ENCODE measurements at places on chromosomes 2 and 18. TPM values are rescaled to one million over a fixed set of nuclear protein-coding genes. Genes with fewer than 3 reads are reported as not detected.

The IL36G gene
- total RNA-seq, result not detected

The POTEJ gene
- total RNA-seq, result not detected

The PLCL1 gene
- 26.2 TPM for total RNA-seq

The SPR gene
- total RNA-seq, result 26.1 TPM

The SERPINB2 gene
- 9.3 TPM for total RNA-seq

The SETBP1 gene
- total RNA-seq, result 39.3 TPM

The PCARE gene
- total RNA-seq, result not detected

The UGT1A8 gene
- total RNA-seq, result not detected

The POTEI gene
- not detected for total RNA-seq

The SLC39A10 gene
- total RNA-seq, result 13.1 TPM

The POTEF gene
- not detected for total RNA-seq

The FARP2 gene
- total RNA-seq, result 48.1 TPM

GRCh38 chr2:224160917-224161316 is 121.8 kb upstream of the SERPINE2 start:
- no peak for DNase-seq

DNA sequence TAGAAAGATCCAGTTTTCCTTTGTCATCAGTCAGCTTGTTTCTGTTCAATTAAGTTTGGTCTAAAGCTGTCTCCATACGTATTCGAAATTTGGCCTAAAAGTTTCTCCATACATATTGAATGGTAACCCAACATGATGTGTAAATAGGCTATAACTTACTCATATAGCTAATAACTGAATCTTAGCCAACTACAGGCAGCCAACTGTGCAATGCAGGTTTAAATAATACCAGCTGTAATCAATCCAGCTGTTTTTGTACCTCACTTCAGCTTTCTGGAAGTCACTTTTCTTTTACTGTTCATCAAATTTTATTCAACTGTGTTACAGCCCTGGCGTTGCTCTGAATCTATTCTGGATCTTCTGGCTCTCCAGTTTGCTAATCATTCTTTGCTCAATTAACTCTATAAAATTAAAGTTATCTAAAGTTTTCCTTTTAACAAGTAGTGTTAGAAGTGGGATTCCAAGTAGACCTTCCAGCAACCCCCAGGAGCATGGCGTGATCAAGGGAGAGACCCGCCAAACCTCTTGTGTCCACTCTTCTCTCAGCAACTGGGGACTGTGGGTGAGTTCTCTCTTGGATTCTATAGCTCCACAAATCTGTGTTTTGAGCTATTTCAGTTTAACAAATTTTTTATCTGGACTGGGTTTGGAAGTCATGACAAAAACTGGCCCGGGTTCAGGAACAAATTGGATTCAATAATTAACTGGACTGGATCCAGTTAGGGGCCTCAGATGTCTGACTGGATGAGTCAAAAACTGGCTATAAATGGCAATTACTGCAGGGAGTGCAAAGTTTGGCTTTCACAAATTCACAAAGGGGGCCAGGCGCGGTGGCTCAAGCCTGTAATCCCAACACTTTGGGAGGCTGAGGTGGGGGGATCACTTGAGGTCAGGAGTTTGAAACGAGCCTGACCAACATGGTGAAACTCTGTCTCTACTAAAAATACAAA is 329.7 kb upstream of the ST6GAL2 start:
- no peak for DNase-seq

DNA sequence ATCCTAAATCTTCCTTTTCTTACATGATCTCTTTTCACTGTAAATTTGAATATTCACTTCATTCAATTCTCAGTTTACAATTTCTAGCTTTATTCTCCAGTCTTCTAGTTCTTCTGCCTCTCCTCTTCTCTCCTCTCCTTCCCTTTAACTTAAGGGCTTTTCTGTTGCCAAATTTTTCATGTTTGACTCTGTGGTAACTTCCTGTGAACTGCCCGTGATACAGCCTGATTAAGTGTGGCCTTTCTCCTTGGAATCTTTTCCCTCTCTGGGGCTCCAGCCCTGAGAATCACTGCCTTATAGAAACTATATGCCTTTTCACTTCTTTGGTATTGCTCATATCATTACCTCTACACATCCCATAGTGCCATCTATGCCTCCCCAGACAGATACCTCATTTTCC is 1923.8 kb upstream of the CELF4 start:
- DNase-seq, result no peak

- no peak for DNase-seq
Measured at GRCh38 chr2:177589186-177589585, 196.6 kb downstream of the AGPS start.

- no peak for DNase-seq
Measured at GRCh38 chr2:191866675-191867506, 20.0 kb upstream of the CAVIN2 start.

GRCh38 chr2:200736646-200737274 is 75.0 kb upstream of the BZW1 start:
- no peak for DNase-seq

- no peak for DNase-seq
Measured at GRCh38 chr2:61006486-61007105, 10.9 kb upstream of the PEX13 start.

GRCh38 chr18:36302676-36303075 is 5.2 kb downstream of the FHOD3 start:
- DNase-seq, result no peak

GRCh38 chr2:71546777-71547281 is 93.5 kb downstream of the DYSF start:
- no peak for DNase-seq

DNA sequence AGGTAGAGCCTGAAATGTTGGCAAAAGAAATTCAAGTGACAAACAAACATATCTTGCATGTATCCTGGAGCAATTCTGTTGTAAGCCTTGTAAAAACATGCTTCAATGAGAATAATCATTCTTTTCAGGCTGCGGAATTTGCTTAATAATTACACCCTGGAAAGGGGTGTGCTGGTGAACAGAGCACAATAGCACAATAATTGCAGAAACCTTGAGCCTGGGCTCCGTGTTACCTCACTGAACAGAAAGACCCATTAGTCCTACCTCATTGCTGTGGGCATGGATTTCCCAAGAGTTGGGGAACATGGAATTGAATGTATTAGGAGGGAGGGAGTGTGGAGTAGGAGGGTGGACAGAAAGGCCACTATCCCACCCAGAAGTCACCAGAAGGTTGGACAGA is 168.0 kb upstream of the ALKAL2 start:
- no peak for DNase-seq

DNA sequence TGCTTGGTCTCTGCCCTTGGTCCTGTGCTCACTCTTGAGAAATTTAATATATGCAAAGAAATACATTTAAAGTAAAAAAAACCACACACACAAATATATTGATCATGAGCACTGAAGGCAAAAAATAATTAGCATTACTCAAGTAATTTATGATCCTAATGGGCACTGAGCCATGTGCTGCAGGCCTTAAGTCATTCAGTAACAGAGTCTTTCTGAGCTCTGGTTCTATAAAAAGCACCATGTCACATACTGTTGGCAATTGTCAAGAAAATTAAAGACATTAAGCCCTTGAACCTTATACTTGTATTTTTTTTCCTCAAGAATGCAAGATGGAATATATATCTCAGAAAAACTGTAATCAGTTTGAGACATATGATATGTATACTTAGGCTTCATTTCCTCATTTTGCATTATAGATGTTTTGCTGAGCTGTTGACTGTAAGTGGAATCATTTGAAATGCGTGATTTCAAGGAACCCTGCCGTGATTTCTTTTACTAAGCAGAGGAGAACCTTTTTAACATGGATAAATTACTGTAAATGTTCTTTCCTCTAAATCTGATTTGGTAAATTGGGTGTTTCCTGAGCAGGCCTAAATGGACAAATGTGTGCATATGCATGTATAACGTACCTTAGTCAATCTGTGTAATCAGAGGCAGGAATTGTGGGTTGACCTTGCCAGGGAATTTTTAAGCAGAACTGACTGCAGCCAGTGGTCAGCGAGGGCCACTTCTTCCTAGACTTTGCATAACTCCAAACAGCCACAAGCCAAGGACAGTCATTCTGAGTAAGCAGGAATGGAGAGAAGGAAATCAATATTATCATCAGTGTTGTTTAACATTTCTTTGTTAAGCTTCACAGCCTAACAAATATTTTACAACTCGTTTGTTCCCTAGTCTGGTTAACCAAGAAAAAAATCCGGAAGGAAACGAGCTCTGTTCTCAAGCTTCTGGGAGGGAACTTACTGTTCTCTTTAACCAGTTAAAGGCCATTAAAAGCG is 191.5 kb upstream of the ATP5MC3 start:
- no peak for DNase-seq

DNA sequence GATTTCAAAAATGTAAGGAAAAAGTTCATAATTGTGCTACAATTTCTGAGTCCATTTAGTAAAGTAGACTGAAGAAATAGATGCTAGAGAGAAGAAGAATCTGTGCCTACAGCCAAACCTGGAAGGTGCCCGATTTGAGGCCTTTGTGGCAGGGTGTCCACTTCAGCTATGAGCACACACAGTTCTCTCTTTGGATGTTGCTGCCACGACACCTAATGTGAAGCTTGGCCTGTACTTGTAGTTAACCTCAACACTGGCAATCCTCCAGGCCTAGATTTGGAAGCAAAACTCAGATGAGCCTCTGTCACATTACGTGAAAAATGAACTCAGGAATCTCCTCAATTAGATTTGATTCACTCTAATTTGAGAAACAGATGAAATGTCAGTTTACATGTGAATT is 90.1 kb upstream of the LRP1B start:
- DNase-seq, result no peak

DNA sequence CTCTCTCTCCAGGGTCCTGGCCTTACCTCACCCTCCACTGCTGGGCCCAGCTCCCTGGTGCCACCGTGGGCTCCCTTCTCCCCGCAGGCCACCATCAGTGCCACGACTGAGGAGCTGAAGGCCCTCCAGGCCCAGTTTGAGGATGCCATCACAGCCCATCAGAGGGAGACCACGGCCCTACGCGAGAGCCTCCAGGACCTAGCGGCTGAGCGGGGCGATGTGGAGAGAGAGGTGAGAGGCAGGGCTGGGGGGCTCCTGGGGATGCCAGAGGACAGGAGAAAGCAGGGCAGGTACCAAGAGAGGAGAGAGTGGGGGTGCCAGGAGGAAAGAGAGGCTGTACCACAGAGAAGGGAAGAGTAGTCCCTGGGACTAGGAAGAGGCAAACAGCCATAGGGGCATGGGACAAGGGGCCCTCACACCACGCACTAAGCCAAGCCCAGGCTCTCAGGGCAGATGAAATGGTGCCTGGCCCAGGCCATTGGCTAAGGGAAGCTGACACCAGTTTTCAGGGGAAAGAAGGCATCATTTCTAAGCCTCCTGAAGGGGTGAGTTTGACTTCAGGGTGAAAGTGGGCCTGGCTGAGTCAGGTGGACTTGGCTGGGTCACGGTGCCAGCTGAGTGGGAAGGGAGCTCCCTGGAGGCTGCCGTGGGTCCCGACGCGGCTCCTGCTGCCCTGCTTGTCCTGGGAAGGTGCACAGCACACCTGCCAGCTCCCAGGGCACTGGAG is 39.0 kb upstream of the SNED1 start:
- no peak for DNase-seq

DNA sequence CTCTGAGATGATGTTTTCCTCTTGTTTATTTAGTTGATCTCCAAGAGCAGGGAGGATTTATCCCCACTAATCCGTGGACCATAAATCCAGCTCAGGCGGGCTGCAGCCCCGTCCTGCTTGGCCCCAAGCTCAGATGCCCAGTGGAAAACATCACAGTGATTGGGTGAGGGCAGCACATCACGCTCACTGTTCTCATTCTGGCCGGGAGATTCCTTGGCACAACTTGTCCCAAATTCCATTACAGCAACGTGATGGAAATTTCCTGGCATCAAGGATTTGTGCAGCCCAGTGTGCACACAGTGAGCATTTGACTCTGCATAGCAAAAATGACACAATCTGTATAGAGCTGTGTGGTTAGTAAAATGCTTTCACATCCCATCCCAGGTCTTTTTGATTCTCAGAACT is 96.8 kb downstream of the VAPA start:
- DNase-seq, result peak; percentile 45

- no peak for DNase-seq
Measured at GRCh38 chr2:217995731-217996231, 7.0 kb downstream of the TNS1 start.

GRCh38 chr2:204590063-204590462 is 44.8 kb downstream of the PARD3B start:
- DNase-seq, result no peak

DNA sequence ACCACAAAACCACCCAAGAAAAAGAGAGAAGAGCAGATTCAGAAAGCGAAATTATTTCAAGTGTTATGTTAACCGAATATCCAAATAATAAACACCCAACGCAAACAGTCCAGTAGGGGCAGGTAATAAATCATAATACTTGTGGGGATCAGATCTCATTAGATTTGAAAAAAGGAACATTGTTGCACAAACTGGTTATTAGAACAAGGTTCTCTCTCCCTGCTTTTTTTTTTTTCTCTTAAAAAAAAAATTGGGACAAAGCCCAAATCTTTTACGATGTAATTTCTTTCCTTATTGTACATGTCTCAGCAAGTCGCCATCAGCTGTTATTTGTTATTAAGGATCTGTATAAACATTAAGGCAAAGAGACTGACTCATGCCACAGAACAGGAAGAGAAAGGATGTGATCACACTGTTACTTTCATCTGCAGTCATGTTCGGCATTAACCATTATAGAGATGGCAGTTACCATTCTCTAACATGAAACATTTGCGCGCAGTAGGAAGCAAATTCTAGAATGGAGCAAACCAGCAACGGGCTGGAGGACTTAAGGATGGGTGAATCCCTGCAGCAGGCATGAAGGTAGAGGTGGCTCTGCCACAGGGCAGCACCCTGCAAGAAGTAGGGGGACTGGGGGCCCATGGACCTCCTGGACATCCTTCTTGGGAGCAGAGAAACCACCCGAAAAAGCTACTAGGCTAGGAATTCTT is 42.0 kb downstream of the EPHA4 start:
- no peak for DNase-seq

GRCh38 chr18:5961828-5962150 is 66.5 kb upstream of the TMEM200C start:
- DNase-seq, result no peak

GRCh38 chr2:237533668-237534161 is 32.7 kb upstream of the PRLH start:
- no peak for DNase-seq

DNA sequence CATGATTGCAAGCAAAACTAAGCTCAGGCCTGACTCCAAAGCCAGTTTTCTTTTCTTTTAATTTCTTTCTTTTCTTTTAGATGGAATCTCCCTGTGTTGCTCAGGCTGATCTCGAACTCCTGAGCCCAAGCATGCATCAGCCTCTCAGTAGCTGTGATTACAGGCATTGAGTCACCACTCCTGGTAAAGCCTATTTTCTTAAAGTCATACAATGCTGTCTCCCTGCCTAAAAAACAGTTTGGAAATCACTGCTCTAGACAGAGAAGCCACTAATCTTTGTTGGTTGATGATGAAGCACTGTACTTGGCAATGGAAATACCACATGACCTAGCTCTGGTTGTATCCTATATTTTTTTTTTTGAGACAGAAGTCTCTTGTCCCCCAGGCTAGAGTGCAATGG is 33.1 kb upstream of the ZNF532 start:
- no peak for DNase-seq

DNA sequence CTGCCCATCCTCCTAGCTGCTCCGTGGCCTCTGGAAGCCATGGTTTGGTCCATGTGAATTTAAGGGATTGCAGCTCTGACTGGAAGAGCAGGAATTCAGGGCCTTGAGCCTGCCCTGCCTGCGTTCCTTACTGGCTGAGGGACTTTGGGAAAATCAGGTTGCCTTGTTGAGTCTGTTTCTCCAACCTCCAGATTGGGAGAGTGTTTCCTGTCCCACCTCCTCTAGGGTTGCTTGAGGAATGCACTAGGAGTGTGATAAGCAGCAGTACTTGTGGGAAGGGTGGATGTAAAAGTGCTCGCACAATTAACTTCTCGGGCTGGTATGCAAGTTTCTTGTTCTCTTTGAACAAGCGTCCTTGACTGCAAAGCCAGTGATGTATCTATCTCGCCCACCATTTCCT is 84.4 kb upstream of the YWHAQ start:
- DNase-seq, result no peak

- no peak for DNase-seq
Measured at GRCh38 chr2:53886406-53887280, 26.9 kb upstream of the GPR75 start.

Measured in thoracic aorta (tissue), 2 donors.